CD4-positive, alpha-beta T cell treated with Interleukin-2 at 100 ng/mL for 4 hours (primary cell): ENCODE measurements at places on chromosomes 16 and 17.

- DNase-seq = no peak
These were observed 16.4 kb downstream of the IGF2BP1 start for GRCh38 chr17:49013311-49014213.

DNA sequence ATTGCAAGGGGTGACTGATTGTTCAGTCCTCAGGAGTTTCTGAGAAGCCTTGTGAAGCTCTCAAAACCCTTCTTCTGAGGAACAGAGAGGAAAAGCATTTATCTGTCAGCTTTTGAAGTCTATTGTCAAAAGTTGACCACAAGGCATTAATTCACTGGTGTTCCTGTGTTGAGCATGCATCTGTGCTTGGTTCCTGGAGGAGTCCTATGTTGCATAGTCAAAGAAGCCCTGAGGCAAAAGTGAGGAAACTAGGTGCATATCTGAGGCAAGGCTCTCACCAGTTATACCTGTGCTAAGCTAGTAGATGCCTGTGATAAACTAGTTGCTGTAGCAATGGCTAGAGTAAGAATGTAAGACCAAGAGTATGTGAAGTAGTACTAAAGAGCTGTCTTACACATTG lies 1.8 kb upstream of the HEATR6 start:
- no peak for DNase-seq

- no peak for DNase-seq
These were observed 409.9 kb downstream of the SLC39A11 start for GRCh38 chr17:72682605-72683004.

- no peak for DNase-seq
These were observed 2.5 kb upstream of the ST6GALNAC2 start for GRCh38 chr17:76588182-76588581.

GRCh38 chr16:86755571-86756006 lies 177.2 kb downstream of the FOXL1 start:
- no peak for DNase-seq

DNA sequence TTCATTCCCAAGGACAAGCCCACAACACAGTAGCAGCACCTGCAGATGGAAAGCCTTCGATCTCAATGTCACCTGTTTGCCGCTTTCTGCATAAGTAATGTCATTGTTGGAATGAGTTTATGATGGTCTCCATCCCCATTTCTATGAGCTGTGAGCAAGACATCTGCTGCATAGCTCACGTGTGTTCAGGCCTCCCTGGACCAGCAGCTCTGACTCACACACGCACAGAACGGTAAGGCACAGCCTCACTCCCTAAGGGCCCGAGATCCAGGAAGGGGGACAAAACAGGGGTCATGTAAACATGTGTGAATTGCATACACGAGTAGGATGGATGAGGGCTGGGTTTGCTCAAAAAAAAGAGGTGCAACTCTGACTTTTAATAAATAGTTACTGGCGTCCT lies 223.1 kb downstream of the SOX9 start:
- no peak for DNase-seq

DNA sequence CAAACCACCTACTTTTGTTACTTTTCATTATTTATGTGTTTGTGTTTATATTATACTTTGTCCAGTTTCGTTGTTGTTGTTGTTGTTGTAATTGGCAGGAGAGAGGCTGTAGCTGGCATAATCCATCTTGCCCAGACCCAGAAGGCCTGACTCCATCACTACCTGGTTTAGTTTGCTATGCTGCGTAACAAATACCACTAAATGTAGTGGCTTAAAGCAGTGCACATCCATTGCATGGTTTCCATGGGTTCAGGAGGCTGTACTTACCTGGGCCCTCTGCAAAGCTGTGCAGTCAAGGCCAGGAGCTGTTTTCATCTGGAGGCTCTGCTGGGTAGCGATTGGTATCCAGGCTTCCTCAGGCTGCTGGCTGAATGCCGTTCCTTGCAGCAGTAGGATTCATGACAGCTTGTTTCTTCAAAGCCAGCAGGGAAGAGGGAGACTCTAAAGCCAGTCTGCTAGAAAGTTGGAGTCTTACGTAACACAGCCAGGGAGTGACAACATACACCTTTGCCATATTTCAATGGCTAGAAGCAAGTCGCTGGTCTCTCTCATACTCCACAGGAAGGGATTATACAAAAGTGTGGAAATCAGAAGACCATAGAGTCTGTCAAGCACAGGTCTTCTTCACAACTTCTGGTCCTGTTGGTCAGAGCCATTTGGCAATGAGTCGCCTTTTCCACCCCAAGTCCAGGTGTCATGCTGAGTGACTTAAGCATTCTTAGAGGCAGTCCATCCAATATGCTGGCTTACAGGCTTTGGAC lies 41.1 kb downstream of the TNRC6C start:
- no peak for DNase-seq

DNA sequence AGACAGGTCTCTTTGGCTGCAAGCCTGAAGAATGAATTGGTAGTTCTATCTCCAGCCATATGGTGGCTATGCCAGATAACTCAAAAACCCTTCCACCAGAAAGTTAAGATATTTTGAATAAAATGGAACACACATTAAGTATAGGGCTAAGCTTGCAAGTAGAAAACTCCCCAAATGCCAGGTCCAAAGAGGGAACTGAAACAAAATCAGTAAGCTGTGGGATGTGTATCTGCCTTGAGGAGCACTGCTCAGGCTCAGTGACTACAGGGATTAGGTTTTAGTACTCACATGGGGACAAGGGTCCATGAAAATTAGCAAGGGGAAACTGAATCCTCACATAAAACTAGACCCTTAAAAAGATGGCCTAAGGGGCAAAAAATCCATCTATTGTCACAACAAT lies 115.7 kb upstream of the PMFBP1 start:
- DNase-seq = no peak

- DNase-seq = no peak
These were observed 71.8 kb downstream of the IRF8 start for GRCh38 chr16:85970738-85971137.

- DNase-seq = no peak
These were observed 758.5 kb upstream of the CDH8 start for GRCh38 chr16:62794724-62795123.

DNA sequence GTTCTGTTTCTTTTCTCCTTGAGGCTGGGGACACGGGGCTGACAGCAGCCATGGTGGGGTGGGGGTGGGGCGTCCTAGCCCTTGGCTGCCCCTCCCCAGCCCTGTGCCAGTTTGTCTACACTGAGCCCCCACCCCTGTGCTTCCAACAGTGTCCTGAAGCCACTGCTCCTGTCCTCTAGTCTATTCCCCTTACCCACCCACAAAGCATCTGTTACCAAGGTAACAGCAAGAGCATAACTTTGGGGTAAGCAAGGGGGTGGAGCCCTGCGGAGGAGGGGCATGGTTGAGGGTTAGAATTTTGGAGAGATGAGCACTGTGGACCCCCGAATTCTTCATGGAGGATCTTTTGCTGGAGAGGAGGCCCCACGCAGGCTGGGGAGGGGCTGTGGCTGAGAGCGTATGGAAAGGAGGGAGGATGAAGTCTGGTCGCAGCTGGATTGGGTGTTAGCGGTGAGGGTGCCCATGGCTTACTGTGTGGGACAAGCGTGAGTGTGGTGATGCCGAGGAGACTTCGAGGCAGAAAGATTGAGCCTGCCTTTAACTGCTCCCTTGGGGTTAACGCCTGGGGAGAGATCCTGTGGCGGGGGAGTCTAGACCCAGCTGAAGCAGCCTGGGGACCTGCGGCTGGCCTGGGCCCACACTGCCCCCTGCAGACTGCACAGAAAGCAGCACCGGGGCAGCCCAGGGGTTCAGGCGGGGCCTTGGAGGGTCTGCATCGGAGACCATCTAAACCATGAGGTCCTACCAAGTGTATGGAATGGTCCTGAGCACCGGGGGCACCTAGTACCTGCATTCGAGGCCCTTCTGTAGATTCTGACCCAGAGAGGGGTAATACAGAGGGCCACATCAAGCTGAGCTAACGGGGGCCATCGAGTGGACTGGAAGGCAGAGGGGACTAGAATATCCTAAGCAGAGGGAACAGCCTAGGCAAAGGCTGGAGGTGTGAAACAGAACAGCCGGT lies 6.1 kb upstream of the STAC2 start:
- peak; percentile 56 for DNase-seq

GRCh38 chr17:48791128-48792032 lies 25.6 kb downstream of the TTLL6 start:
- no peak for DNase-seq
